B cell (primary cell): ENCODE measurements at places on chromosomes 11 and 22.

DNA sequence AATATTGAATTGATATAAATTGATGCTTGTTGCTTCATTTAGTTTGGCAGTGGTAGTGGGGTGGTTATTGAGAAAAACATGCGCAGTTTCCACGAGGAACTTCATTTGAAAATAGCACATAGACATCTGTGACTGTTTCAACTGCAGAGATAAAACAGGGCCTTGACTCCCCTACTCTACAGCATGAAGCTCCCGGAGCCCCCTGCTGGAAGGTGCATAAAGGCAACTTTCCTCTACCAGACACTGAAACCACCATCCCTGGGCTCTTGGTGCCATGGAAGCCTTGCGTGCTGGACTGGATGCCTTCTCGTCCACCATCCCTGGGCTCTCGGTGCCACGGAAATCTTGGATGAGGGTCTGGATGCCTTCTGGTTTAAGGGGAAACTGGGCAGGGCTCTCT, 195.9 kb downstream of the CSNK2A3 start:
- DNase-seq = no peak

DNA sequence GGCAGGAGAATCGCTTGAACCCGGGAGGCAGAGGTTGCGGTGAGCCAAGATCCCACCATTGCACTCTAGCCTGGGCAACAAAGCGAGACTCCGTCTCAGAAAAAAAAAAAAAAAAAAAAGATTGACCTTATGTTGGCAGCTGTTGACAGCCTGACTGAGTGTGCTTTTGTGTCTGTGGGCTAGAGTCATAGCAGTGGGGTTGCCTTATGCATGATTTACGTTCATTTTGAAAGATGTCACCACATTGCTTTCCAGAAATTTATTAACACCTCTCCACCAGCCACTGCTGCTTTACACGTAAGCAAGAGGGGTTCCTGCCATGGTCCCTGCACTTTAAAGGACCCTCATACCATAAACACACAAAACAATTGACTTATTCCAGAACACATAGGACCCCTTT, 21.0 kb downstream of the ASRGL1 start:
- DNase-seq = no peak

DNA sequence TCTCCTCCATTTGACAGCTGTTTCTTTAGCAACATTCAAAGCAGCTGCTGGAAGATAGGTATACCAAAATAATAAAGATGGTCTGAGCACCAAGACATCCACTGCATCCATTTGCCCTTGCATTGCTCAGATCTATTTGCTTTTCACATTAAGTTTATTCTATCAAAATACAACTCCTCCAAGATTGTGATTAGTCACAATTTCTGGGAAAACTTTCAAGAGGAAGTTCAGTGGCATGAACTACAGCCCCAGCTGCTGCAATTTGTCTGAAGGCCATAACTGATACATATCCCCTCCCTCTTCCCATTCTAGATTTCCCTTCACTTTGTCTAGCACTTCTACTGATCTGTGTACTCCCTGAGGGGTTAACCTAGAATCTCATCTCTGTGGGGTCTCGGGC, 117.5 kb upstream of the CEP126 start:
- no peak for DNase-seq

- no peak for DNase-seq
These were observed 4.6 kb downstream of the ASCC2 start for GRCh38 chr22:29833392-29833965.

DNA sequence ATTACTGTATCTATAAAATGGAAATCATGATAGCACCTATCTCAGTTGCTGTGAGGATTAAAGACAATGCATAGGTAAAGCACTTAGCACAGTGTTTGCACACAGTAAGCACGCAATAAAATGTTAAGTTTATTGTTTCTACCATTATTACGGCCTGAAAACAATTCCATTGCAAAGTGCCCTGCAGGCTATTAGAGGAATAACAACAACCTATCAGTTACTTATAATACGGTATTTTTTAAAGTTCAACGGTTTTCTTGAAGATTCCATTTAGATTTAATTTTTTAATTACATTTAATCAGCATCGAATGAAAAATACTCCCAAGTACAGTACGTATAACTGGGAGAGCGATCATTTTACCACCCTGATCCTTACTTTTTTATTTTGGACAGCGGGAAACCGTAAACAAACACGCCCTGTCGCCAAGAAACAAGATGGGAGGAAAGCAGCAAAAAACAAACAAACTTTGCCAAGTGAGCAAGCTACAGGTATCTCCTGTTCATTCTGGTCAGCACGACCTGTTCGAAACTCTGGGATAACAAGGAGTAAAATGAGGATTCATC, 893 bp downstream of the SLC36A4 start:
- DNase-seq = no peak

GRCh38 chr11:16099343-16099900, 256.9 kb downstream of the SOX6 start:
- no peak for DNase-seq

DNA sequence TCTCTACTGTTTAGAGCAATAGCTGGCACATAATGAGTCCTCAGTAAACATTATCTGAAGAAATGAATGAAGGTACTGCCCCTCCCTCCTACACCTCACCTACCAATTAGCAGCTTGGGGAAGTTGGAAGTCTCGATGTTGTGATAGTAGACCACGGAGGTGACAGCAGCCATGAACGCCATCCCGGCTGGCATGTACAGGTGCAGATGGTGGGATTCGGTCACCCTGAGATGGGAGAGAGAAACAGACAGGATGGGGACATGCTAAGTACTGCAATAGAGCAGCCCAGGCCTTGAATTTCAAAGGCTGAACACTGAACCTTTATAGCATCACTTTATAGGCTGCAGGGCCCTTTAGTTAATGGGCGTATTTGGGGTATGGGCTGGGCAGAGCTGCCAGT, 6.6 kb downstream of the ABCC8 start:
- no peak for DNase-seq

DNA sequence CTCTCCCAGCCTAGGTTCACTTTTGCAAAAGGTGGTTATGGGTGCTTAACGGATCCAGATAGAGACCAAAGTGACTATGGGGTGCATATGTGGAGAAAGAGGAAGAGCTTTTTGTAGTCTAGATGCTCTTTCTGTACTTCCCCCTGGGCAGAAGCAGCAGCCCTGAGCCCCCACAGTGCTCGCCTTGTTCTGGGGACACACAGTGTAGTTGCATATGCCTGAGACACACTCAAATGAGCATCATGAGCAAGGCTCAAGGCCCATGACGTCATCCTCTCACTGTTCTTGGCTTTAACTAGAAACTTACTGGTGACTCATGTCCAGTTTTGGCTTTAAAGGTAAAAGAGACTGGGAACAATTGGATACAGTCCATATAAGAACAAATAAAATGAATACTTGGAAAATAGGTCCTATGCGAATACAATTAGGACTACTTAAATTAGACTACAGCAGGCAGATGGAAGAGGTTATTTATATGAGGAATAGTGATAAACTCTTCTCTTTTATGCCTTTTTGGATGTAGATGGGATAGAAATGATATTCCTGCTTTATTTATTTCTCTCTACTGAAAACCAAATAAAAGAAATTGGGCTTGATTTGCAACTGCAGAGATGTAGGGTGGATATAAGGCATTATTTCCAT, 20.1 kb upstream of the PEX26 start:
- peak; percentile 93 for DNase-seq

GRCh38 chr11:83723999-83724398, 437.8 kb upstream of the CCDC90B start:
- DNase-seq = peak; percentile 68

- DNase-seq = no peak
These were observed 35.8 kb downstream of the UVRAG start for GRCh38 chr11:75850787-75851186.

- no peak for DNase-seq
These were observed 118.2 kb upstream of the CSNK2A3 start for GRCh38 chr11:11471201-11471600.

DNA sequence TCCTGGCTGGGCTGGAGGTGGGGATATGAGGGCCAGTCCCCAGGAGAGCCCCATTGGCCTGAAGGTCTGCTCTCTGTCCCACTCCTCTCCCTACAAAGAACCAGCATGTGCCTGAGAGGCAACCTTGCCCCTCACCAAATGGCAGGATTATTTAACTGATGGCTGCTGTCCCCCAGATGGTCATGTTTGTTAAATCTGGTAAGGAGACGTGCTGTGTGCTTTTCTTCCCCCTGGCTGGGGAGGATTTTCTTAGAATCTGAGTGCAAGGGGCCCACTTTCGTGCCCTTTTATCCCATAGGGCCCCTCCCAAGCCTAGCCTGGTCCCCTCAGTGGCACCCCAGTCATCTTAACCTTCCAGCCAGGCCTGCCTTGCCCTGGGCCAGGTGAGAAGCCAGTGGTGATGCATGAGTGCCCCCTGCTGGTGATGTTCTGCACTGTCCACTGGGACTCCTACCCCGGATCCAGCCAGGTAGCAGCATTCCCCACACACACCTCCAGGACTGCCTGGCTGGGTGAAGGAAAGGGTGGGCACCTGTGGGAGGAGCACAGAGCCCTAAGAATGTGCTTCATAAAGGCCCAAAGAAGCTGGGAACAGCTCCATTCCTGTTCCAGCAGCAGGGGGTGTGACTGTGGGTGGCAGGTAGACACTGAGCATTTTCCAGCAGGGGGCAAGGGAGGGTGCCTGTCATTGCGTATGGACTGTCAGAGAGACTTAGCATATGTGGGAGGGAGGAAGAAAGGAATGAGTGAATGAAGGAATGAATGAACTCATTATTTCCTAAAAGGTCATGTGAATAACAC, 28.9 kb downstream of the MFNG start:
- DNase-seq = peak; percentile 82

DNA sequence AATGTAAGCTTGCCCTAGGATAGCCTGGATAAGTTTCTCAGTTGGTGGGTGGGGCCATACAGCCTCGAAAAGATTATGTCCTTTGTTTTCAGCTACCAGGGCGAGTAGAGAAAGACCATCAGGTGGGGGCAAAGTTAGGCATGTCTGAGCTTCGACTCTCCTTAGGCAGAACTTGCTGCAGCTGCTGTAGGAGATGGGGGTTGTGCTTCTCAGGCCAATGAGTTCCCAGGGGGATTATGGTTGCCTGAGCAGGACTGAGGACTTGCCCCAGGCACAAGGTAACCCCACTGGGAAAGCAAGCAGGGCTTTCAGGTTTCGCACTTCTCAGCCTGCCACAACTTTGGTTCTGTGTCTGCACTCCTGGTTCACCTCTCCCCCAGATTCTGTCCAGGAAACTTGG, 173.4 kb upstream of the SESN3 start:
- no peak for DNase-seq

DNA sequence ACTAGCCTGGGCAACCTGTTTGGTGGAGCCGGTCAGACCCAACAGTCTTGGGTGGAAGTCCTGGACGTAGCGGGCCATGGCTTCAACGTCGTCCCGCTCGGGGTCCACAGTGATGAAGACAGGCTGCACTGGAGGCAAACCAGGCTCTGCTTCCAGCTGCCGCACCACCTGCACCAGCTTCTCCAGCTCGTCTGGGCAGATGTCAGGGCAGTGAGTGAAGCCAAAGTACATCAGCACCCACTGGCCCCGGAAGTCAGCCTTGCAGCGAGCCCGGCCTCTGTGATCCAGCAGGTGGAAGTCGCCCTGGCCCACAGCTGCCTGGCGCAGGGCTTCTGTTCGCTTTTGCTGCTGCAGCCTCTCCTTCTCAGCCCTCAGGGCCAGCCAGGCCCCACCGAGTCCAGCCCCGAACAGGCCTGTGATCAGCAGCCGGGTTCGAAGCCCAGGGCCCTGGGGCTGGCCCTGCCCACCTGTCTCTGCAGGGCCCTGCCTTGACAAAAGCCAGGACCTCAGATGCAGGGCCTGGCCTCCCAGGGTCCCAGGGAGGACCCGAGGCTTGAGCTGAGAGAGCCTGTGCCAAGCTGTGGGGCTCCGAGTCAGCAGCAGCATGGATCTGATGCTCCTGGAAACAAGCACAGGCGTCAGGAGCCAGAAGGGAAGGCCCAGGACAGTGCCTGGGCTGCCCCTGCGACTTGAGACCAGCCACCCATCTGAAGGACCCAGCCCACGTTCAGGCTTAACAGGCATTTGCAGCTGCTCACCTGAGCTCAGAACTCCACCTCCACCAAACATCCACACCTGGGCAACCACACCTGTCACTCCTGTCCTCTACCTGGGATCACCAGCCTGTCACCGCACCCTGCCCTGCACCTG, 1.4 kb downstream of the SCO2 start:
- DNase-seq = no peak

DNA sequence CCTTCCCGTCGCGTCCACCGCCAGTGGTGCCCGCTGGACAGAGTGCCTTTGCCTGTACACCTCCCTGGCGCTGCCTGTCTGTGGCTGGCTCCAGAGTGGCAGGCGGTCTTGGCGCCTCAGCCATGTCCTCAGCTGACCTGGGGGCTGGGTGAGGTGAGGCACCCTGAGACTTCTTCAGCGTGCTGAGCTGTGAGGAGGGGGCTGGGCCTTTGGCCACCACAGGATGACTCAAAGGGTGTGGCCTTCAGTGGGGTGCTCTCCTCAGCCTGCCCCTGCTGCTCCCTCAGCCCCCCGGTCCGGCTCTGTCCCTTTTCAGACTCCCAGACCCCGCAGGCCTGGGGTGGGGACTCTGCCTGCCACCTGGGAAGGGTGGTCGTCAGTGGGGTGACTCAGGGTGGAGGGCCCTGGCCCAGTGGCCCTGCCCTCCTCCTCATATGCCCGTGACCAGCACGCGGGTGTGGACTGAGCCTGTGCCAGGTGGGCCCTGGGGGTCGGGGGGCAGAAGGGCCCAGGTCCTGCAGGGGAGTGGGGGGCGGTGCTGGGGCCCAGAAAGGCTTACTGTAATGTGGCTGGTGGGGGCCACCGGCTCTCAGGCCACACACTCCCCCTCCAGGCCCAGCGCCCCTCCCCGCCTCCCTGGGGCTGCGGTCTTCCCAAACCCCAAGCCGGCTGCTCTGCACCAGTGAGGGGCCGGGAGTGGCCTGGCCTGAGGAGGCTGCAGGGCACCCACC, 15.9 kb downstream of the CRELD2 start:
- DNase-seq = peak; percentile 65

DNA sequence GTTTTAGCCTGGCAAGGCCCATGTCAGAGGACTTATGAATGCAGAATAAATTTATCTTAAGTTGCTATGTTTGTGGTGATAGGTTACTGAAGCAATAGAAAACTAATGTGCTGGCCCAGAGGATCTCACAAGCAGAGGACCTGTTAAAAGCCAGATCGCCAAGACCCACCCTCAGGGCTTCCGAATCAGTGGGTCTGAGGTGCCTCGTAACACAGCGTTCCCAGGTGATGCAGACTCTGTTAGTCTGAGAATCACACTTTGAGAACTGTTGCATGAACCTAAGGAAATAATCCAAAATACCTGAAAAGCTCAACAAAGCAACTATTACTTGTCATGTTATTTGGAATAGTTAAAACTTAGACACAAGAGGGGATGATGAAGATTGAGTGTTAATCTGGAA, 6.7 kb upstream of the SCARF2 start:
- DNase-seq = no peak

GRCh38 chr11:119619665-119620064, 109.3 kb downstream of the NECTIN1 start:
- DNase-seq = no peak

GRCh38 chr11:58574881-58575280, 775 bp downstream of the LPXN start:
- no peak for DNase-seq

GRCh38 chr22:44569561-44569991, 71.5 kb upstream of the RTL6 start:
- no peak for DNase-seq
